ENCODE measurements at places on chromosomes 13 and 19. TPM values are rescaled to one million over a fixed set of nuclear protein-coding genes. Genes with fewer than 3 reads are reported as not detected.
A peak's percentile ranks its signal among the peaks of the same experiment; 100 is the strongest.

CCL25 gene
- total RNA-seq = not detected

DNA sequence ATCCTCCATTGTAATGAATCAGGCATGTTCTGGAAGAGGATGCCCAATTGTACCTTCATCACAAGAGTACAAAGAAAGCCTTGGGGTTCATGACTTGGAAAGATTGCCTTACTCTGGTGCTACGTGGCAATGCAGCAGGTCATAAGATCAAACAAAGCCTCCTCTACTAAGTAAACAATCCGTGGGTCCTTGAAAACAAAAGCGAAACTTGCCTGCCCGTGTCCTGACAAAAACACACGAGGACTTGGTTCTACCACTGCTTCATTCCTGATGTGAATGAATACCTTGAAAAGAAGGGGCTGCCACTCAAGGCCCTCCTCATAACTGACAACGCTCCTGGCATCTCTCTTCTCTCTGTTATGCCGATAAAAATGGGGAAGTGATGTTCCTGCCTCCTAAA is 18.9 kb downstream of the ZNF563 start:
- DNase-seq = no peak

- peak; percentile 55 for DNase-seq
Observed at GRCh38 chr13:113835461-113836270, 28.2 kb downstream of the GAS6 start.

- DNase-seq = no peak
Observed at GRCh38 chr19:45558399-45558878, 26.2 kb downstream of the OPA3 start.
